ENCODE measurements at places on chromosomes 3 and 15.

DNA sequence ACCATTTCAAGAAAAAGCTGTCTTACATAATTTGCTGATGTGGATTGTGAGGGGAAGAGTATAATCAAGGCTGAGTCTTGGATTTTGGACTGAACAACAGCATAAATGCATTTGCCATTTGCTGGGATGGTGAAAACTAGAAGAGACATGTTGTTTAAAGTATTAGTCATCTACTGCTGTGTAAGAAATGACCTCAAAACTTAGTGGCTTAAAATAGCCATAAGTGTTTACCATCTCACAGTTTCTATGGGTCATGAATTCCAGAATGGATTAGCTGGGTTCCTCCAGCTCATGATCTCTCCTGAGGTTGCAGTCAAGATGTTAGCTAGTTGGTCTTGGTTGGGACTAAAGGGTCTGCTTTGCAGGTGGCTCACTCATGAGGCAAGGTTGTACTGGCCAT lies 66.2 kb downstream of the SCN11A start:
- no peak for DNase-seq

- no peak for DNase-seq
Measured at GRCh38 chr3:44117239-44117638, 124.4 kb upstream of the TOPAZ1 start.

DNA sequence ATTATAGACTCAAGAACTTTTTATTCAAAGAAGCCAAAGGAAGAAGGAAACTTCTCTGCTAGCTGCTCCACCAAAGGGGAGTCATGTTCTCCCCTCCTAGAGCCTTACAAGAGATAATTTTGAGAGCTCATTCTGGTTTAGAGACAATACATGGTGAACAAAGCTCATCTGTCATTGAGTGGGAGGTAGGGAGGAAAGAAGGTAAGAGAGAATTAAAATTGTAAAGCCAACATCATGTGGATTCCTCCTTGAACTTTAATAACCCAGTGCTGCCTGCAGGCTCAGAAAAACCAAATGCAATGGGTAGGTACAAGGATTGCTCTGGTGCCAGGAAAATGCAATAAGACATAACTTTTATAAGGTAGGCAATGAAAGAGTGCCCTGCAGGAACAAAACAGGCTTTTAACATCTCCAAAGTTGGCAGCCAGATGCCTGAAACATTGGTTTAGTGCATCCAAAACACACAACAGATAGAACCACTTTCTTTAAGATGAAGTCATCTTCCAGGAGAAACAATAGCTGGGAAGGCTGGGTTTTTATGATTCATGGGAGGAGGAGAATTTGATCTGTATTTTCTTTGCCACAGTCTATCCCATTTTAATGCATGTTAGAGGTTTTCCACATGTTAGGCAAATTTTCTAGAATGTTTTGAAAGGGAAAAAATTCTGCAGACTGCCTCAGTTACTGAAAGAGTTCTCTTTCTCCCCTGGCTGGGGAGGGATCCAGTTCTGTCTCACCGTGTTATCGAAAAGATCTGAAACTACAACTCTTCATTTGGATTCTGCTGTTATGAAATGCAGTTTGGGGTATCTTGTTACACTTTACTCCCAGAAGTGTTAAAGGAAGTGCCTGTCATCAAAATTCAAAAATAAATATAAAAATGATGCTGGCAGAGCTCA lies 11.3 kb upstream of the ARHGEF3 start:
- DNase-seq, result no peak

- no peak for DNase-seq
Measured at GRCh38 chr3:114606336-114606735, 312.5 kb downstream of the TIGIT start.

- no peak for DNase-seq
Measured at GRCh38 chr15:74802862-74803447, 9.7 kb upstream of the LMAN1L start.

DNA sequence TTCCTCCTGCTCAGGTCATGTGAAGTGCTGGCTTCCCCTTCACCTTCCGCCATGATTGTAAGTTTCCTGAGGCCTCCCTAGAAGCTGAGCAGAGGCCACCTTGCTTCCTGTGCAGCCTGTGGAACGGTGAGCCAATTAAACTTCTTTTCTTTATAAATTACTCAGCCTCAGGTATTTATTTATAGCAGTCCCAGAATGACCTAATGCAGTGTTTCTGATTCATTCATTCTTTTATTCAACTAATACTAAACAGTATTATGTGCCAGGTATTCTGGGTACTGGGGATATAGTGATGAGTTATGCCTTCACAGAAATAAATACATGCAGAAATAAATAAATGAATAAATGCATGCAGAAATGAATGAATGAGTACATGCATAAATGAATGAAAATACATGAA lies 41.9 kb downstream of the EDEM1 start:
- DNase-seq, result no peak

DNA sequence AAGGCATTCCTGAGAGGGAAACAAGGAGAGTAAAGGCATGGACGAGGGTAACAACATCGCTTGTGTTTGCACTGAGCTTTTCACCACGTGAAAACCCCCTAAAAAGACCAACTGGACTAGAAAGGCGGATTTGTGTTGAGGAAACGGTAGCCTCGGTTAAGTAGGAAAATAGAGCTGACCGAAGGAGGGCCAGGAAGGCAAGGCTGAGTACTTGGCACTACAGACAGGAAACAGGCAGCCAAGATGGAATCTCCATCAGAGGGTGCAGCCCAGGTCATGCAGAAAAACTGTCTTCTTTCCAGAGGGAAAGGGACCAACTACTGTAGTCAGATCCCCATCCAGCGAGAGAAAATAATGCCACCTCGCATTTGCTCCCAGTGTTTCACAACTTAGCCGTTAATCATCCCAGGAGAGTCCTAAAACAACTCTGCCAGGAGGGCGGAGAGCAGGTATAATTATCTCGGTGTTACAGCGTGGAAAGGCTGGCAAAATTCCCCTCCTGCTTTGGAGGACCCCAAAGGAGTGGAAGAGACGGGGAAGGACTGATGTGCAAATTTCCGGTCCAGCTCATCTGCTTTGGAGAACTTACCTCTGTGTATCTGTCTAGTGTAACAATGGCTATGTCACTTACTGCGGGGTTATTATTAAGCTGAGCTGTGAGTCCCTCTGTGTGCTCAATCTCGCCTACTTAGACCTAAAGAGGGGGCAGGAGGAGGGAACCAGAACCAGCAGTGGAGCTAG lies 77.2 kb downstream of the MYO1E start:
- no peak for DNase-seq

GRCh38 chr3:175258763-175259162 lies 399.6 kb downstream of the NAALADL2 start:
- no peak for DNase-seq

- no peak for DNase-seq
Measured at GRCh38 chr3:125381743-125382142, 6.6 kb upstream of the ZNF148 start.

- DNase-seq, result no peak
Measured at GRCh38 chr3:139355476-139355875, 11.7 kb downstream of the MRPS22 start.

DNA sequence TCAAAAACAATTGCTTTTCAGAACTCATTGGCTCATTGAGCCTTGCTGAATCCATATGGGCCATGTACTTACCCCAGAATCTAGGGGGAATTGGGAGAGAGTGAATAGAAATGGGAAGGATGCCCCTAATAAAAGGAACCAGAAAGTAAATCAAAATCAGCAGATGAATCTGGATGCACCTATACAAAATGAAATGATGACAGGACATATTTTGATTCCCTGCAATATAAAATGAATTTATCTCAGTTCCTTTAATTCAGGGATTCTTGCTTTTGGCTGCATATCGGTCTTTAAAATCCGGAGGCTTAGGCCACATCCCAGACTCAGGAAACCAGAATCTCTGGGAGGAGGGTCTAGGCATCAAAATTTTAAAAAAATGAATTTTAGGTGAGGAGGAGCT lies 107.7 kb upstream of the NEO1 start:
- DNase-seq, result no peak

GRCh38 chr15:40564591-40565332 lies at the start of gene CCDC32:
TSS of gene CCDC32 (minus strand) at chr15:40565042. CDS start at chr15:40563015, 2,027 bp downstream.
- peak; percentile 86 for DNase-seq

- no peak for DNase-seq
Measured at GRCh38 chr3:9806688-9807589, 3.1 kb upstream of the TTLL3 start.

DNA sequence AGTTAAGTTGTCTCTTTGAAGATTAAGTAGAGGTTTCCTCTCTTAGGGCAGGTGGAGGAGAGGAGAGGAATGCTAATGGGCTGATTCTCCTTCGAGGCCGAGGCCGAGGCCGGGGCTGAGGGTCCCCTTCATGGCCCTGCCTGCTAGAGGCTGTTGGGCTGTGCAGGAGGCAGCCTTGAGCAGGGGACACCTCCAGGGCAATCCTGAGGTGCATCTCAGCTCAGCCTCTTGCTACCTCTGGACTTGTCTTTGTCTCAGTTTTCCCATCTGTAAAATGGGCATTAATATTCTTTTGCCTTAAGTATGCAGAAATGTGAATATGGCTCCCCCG lies 97.7 kb upstream of the PRR20G start:
- DNase-seq, result no peak

GRCh38 chr15:75217012-75217411 lies 15.3 kb downstream of the C15orf39 start:
- no peak for DNase-seq

Data from stimulated activated CD8-positive, alpha-beta memory T cell treated with anti-CD3 and anti-CD28 coated beads, Interleukin-7, amount 100 ng/mL, for 1 hour (primary cell).